ENCODE measurements at places on chromosomes 1 and 21.

- no peak for DNase-seq
These were observed 2.6 kb upstream of the CD2 start for GRCh38 chr1:116751621-116752020.

DNA sequence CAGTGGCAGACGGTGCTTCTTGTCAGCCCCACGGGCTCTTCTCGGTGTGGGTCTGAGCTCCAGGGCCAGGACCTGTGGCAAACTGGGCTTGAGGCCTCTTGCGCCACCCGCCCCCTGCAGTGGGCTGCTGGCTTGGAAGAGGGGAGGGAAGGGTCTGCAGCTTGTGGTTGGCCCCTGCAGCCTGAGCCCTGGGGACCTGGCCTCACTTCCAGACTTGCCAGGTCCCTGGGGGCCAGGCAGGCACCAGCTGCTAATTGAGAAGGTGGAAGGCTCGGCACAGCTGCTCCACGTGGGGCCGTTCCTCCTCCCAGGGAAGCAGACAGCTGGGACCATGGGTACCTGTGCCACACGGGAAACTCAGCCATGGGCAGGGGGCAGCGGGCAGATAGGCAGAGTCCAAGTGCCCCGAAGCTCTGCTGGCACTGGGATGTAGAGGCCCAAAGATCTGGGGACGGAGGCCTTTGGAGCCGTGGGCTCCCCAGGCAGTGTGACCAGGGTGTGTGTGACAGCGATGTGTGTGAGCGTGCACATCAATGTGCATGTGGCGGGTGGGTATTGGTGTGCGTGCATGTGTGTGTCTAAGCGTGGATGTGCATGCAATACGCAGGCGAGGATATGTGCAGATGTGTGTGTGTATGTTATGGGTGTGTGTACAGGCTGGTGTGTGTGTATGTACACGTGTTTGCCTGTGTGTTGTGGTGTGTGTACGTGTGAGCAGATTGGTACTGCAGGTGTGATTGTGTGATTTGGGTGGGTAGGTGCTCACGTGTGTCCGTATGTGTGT, 39.3 kb downstream of the TP73 start:
- DNase-seq: no peak

GRCh38 chr1:37722181-37723071, 30.1 kb downstream of the CDCA8 start:
- no peak for DNase-seq

DNA sequence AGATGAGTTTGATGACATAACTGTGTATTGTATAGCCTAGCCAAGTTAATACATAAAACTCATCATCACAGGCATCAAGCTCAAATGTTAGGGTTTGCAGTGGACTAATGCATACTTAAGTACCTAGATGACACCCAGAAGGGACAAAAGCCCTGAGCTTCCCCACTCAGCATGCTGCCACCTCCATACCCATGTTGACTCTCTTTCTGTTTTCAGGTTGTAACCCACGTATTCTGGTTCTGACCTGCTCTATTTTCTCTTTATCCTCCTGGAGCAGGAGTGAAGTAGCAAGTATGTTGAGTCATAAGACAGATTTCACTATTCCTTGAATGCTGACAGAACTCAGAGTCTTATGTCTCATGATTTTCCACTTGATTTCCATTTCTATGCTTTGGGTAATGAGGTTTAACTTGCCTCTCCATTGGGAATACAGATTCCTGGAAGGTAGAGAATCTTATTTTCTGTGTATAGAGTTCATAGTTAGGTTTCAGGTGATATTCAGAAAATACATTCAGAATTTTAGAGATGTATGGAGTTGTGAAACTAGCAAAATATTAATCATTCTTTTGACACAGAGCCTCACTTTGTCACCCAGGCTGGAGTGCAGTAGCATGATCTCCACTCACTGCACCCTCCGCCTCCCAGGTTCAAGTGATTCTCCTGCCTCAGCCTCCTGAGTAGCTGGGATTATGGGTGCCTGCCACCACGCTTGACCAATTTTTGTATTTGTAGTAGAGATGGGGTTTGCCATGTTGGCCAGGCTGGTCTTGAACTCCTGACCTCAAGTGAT, 122.5 kb upstream of the KCNJ15 start:
- no peak for DNase-seq

- no peak for DNase-seq
These were observed 142.0 kb downstream of the CLIC6 start for GRCh38 chr21:34810786-34811185.

DNA sequence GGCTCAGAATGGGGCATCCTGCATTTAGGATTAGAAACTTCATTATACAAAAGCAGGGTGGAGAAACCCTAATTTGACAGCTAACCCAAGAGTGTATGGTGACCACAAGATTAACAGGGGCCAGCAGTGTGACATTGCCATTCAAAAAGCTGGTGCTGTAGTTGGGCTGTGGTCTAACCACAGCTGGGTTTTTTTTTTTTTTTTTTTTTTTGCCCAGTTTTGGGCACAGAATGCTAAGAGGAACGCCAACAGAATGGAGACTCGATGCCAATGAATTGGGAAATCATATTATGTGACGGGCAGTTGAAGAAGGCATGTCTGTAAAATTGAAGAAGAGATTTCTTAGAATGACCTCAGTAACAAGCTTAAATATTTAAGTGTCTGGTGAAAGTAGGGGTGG, 58.4 kb downstream of the NFIA start:
- no peak for DNase-seq

DNA sequence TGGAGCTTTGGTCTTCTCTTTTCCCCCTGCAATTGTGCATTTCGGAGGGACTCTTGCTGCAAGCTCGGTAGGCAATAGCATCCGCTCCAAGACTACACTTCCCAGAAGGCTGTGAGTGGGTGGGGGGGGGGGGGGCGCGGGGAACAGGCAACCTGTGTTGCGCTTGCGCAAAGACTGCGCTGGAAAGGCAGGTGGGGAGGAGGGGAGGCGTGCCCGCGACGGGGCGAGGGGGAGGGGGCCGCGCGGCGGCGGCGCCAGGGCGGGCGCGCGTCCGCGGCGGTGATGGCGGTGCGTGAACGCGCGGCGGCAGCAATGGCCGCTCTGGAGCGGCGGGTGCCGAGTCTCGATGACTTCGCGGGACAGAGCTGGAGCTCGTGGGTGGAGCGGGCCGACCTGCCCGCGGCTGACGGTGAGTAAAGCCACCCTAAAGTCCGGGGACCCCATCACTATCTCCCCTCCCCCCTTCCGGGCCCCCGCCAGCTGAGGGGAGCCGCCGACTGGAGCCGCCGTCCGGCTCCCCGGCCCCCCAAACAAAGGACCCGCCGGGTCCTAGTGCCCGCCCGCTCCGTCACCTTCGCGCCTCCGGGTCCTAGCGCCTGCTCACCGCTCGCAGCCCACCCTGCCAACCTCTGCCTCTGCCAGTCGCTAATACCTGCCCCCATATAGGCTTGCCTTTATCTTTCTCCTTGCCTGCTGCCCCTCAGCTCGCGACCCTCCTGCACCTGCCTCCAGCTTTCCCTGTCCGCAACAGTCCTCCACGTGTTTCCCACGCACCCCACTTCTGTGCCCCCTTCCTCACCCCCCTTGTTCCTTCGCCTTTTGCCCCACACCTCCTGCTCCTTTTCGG, at the start of gene ATXN7L2:
TSS of gene ATXN7L2 (plus strand) at position 234 of the 847 bp plus-strand sequence. CDS start at position 283, 49 bp downstream.
- peak; percentile 78 for DNase-seq

- DNase-seq: no peak
These were observed 264.7 kb upstream of the ZRANB2 start for GRCh38 chr1:71345491-71345890.

GRCh38 chr1:179187735-179188471, 41.6 kb downstream of the ABL2 start:
- DNase-seq: no peak

GRCh38 chr1:97918961-97919360, 1.9 kb downstream of the DPYD start:
- no peak for DNase-seq

DNA sequence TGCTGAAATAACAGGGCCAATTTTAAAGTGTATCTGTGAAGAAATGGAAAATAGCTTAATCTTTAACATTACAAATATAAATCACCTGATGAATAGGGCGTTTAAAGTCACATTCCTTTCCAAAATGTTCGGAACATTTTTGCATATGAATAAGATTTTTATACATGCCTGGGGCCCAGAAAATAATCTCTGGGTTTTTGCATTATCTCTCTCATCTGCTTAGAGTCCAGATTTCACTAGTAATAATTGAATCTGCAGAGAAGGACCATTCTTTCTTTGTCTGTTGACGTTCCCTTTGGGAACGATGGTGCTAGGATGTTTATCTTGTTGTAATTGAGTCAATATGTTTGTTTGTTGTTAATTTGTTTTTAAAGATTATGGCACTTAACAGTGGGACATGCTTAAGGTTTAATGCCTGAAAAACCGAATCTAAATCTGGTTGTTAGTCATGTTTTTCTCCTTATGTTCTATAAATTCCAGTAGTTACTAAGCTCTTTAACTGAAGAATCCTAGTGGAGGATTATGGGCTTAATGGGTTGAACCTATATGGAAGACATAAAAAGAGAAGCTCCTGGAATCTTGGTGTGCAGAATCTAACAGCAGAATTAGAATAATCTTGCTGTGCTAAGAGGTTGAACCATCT, 140.6 kb downstream of the VPS13D start:
- DNase-seq: no peak

- no peak for DNase-seq
These were observed 312.5 kb downstream of the KCNT2 start for GRCh38 chr1:196295766-196296165.

DNA sequence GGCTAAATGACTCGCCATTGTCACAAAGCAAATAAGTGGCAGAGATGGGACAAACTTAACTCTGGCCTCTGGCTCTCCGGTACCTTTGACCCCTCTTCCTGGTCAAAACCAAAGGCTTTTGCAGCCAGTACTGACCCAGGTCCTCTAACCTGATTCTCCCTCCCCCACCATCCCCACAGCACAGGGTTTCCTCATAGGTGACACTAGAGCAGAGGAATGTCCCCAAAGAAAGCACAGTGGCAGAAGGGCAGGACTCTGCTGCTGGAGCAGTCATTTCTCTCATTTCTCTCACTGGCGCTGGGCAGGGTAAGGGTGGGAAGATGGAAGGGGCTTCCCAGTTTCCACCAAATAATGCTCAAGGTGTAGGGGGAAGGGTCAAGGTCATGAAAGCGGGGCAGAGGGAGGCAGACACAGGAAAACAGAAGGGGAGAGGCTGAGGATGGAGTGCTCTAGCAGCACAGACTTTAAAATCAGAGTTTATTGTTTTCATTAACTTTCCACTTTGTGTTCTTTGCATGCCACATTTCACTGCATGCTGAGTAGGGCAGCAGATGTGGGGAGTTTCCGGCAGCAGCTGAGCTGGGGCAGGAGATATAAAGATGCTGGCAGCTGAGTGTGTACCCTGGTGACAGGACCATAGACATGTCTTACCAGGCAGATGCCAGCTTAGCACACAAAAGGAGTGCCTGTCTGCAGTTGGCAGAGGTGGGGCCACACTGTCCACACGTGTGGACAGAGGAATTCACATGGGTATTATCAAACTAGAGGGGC, 80.5 kb downstream of the FAM78B start:
- DNase-seq: no peak

DNA sequence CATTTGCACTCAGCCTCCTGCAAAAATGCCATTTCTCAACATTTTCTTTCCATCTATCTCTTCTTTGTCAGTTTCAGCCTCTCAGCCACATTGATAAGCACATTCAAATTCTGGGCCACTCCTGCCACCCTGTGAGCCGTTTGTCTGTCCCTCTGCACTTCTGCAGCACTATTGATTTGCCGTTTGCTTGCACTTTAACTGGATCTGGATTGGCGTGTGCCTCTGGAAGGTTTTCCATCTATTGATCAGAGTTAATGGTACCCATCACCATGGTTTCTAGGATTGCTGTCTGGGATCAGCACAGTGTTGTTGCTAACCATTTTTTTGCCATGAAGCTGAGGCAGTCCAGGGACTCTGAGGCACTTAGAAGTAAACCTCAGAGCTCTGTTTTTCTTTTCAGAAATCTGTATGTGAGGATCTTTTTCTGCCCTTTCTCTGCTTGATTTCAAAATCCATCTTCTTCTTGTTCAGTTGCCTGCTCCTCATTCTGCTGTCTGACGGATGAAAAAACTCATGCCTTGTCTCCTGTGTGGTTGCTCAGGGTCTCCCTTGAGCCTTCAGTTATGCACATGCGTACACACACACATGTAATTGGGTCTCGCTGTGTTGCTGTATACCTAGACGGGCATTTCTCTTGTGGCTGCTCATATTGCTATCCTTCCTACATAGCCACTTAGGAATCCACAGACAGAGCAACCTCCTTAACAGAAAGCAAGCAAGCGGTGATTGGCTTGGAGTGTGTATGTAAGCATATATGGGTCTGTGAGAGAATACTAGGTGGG, 67.9 kb downstream of the NOS1AP start:
- no peak for DNase-seq

GRCh38 chr1:90561911-90562310, 155.2 kb downstream of the BARHL2 start:
- DNase-seq: no peak

DNA sequence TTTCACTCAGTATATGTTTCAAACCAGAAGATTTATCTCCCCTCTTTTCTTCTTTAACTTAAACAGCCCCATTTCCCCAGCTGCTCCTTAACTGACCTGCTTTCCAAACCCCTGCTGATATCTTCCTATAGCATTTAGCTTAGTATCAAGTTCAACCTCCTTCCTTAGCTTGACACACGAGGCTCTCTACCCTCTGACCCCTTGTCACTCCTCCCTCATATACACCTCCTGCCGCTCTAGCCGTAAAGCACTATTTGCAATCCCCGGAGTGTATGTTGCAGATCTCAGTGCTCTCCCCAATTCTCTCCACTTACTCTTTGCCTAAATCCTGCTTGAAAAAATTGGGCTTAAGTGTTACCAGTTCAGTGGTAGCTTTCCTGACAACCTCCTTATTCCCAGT, 13.7 kb upstream of the AKR1A1 start:
- DNase-seq: no peak

Measured in stimulated activated CD8-positive, alpha-beta memory T cell treated with anti-CD3 and anti-CD28 coated beads, Interleukin-15, amount 100 ng/mL, for 24 hours (primary cell).